ENCODE measurements at places on chromosomes 4 and X.

DNA sequence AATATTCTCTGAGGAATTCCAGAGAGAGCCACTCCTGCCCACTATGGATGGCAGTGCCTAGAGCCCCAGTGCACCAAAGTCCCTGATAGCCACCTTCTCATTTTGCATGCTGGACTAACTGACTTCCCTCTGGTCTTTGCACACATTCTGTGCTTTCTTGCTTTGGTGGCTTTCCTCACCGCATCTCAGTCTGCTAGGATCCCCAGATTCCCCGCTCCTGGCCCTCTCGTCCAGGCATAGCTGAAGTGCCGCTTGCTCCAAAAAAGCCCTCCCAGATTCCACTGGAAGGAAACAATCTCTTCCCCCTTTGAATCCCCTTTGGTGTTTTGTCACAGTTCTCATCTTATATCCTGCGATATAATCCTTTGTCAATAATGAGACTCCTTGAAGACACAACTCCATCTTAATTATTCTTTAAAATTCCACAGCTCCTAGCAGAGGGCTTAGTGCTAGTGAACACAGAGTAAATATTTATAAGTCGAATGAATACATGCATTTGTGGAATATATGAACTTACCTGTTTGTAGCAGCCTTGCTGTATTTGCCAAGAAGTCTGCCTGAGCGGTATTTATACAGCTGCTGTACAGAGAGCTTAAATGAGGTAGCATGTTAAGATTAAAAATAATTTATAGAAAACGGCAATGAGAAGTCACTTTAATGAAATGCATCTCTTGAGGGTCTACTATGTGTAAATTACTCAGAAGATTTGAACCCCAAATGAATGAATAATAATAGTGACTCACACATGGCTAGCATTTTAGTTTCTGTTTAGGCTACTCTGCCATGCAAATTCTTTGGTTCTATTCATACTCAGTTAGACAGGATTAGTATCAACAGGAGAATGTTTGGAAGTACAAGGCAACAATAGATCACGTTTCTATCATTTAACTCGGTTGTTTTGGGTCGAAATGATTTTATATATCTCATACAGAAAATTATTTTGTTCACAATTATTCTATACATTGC, 421.9 kb upstream of the TENM3 start:
- DNase-seq, result no peak

DNA sequence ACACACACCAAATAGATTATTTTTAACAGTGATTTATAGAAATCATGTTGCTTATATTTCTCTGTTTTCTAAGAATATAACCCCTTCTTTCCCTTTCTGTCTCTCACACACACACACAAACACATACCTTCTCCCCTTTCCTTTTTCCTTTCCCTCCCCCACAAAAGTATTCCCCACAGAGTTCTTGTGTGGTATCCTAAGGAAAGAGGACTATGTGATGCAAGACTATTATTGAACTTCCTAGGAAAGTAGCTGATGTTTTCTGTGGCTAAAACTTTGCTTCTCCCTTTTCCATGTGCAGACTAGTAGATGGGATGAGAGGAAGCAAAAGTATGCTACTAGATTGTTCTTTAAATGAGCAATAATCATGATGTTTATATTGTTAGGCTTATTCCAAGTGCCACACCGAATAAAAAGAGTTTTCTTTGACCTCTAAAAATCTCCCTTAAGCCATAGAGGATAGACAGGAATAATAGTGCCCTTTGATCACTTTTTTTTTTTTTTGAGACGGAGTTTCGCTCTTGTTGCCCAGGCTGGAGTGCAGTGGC, 38.7 kb downstream of the CPEB2 start:
- DNase-seq, result no peak

- no peak for DNase-seq
Measured at GRCh38 chrX:29143356-29143755, 556.1 kb downstream of the IL1RAPL1 start.

DNA sequence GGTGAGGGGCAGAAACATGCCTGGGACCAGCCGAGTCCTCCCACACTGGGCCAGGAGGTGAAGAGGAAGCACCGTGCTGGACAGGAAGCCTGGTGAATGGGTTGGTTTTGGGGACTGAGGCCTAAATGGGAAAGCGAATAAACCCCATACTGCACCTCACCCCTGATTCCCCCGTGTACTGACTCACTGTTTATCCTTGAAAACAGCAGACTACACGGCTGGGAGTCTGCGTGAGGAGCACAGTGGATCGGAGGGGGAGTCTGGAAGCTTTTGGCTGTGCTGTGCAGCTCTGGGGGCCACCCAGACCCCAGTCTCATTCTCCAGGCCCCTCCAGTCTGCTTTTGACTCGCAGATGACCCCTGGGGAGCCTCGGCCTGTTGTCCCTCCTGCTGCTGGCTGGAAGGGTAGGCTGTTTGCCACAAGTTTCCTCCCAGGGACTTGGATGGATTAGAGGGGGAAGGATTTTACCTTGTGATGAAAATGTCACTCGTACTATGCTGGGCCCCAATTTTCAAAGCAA, 90.0 kb downstream of the PSAPL1 start:
- DNase-seq, result no peak

- no peak for DNase-seq
Measured at GRCh38 chr4:57736781-57737180, 626.6 kb upstream of the IGFBP7 start.

- DNase-seq, result no peak
Measured at GRCh38 chrX:86724277-86724676, 576.0 kb downstream of the DACH2 start.
